OCI-LY7 (cell line): ENCODE measurements at places on chromosomes 4 and X. TPM values are rescaled to one million over a fixed set of nuclear protein-coding genes. Genes with fewer than 3 reads are reported as not detected.
A peak's percentile ranks its signal among the peaks of the same experiment; 100 is the strongest.

GRCh38 chr4:137359691-137360315, 172.5 kb downstream of the PCDH18 start:
- no peak for DNase-seq

GRCh38 chr4:95293014-95293413, 255.8 kb downstream of the UNC5C start:
- DNase-seq, result no peak

The TKTL1 gene
- 0.78 TPM in 1 of 2 replicates, not detected in the other for total RNA-seq

The FRG2 gene
- total RNA-seq, result not detected in 2 replicates

DNA sequence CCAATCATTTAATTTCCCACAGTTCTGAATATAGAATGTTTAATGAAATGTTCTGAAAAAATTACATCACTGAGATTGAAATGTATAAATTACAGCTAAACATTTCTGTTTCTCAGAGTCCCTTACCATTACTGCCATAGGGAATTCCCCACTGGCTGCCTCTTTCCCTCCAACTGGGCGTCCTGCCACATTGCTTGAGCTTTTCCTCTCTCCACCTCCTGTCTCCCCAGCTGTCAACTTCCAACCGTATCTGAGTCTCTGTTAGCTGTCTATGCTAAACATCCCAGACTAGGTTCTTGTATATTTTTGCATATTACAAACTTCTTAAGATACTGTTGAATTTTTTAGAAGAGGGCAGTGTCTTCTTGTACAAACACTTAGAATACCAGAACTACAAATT, 407.3 kb upstream of the SLIT2 start:
- DNase-seq, result no peak

The FGF13 gene
- not detected in 2 replicates for total RNA-seq

GRCh38 chr4:48133669-48134068, 381 bp downstream of the TXK start:
- no peak for DNase-seq

The CENPE gene
- 70.9 and 80.0 TPM in 2 replicates for total RNA-seq

The HERC3 gene
- 22.9 and 26.3 TPM in 2 replicates for total RNA-seq

DNA sequence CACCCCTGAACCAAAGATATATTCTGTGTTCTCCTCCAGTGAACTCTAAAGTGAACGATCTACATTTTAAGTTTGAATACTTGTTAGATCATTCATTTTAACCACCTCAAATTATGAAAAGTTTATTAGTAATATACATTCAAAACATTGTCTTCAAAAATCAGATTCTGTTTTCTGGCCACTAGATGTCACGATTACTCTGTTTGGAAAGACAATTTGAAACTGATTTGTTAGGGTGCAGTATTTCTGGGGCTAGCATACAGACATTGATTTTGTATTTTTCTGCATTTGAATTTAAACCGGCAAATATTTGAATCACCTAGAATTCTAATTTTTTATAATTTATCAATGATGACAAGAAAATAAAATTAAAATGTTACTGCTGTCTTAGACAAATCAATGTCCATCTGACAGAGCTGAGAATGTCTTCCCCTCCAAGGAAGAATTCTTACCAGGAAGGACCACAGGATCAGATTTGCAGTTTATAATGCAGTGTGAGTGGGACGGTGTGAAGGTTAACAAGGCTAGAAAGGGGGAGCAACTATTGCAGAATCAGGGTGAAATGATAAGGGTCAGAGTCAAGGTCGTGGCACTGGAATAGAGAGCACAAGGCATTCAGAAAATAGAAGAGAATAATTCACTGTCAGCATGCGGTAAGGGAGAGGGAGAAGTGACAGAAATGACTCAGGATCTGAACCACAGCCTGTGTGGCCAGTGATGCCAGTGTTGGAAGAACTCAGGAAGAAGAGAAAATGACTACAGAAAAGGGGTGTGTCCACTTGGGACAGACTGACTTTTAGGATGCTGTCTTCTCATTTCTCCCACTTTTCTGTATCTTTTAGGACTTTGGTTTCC, 91.6 kb downstream of the ANXA10 start:
- peak; percentile 18 for DNase-seq

The GYG2 gene
- not detected in 2 replicates for total RNA-seq

GRCh38 chrX:121851033-121851432, 803.6 kb downstream of the GLUD2 start:
- no peak for DNase-seq

GRCh38 chr4:42917296-42917695, 24.8 kb downstream of the GRXCR1 start:
- DNase-seq, result no peak

GRCh38 chr4:45778514-45778913, 345.3 kb downstream of the GABRG1 start:
- no peak for DNase-seq

DNA sequence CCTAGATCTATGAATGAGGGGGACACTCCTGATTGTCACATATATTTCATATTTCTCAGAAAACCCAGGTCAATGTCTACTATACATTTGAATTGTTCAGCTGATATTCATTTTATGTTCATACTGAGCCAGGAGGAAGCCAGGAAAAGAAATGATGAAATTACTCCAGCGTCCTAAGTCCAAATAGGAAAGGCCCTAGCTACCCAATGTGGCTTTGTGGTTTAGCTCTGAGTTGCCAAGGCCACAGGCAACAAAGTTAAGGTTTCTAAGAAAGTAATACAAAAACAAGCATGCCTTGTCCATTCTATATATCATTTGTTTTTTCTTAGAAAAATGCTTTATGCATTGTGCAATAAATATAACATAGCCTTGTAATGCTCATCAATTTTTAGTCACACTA, 4.5 kb upstream of the CSN2 start:
- DNase-seq, result no peak

GRCh38 chr4:180060159-180060889, 2182.9 kb upstream of the TENM3 start:
- DNase-seq, result no peak

- DNase-seq, result no peak
Measured at GRCh38 chrX:137031517-137032340, 2.1 kb downstream of the GPR101 start.

DNA sequence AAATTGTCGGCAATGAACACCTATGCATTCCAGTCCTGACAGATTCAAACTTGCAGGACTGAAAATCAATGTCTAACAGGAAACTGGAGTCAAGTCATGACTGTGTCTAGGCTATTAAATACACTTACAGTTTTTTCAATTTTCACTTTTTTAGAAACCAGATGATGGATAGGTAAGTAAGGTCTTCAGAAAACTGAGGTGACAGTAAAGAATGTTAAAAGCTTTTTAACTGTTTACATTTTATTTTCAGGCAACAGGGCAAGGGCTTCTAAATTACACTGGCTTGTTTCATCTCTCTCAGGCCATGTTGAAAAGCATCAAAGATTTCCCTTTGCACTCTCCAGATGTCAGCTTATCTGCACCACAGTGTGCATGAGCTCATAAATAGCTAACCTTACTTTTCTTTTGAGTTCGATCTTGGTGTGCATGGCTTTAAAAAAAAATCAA, 65.2 kb downstream of the SEC24D start:
- DNase-seq, result no peak

DNA sequence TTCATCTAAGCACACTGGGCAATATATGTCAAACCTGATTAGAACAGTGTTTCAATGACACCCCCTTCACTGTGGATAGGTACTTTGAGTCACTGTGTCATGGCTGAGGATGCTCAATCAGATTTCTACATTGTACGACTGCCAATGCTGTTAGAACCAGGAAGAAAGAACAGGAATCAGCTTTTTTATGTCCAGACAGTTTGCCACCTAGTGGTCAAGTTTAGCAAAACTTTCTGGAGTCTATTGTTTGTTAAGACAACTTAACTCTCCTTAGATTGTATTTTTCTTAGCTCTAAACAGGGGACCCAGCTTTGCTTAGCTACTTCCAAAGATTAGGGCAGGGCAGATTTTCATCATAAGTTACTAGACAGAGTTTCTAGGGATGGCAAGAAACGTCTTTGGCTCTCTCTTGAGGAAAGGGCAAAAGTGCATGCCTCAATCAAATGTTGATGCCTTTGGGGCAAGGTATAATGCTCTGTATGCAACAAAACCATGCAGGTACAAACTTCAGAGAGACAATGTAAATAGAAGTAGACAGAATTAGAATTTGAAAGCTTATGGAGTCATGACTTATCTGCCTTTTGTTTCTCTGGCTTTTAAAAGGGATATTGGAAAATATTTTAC, 40.5 kb upstream of the BMP3 start:
- peak; percentile 87 for DNase-seq

DNA sequence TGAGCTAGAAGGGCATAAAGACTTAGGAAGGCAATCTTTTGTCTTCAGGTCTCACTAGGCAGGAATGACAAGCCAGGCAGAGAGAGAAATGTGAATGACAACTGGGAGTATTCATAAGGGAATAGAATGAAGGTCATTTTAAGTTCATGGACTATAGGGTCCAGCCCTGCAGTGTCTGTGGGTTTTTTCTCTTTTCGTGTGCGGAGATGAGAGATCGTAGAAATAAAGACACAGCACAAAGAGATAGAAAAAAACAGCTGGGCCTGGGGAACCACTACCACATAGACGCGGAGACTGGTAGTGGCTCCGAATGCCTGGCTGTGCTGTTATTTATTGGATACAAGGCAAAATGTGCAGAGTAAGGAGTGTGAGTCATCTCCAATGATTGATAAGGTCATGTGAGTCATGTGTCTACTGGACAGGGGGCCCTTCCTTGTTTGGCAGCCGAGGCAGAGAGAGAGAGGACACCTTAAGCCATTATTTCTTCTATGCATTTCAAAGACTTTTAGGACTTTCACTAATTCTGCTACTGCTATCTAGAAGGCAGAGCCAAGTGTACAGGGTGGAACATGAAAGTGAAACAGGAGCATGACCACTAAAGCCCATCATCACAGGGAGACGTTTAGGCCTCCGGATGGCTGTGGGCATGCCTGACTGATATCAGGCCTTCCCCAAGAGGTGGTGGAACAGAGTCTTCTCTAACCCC, 921.8 kb upstream of the PCDH10 start:
- DNase-seq, result no peak

GRCh38 chr4:75513526-75514130, 575 bp downstream of the RCHY1 start:
- DNase-seq, result peak; percentile 15

DNA sequence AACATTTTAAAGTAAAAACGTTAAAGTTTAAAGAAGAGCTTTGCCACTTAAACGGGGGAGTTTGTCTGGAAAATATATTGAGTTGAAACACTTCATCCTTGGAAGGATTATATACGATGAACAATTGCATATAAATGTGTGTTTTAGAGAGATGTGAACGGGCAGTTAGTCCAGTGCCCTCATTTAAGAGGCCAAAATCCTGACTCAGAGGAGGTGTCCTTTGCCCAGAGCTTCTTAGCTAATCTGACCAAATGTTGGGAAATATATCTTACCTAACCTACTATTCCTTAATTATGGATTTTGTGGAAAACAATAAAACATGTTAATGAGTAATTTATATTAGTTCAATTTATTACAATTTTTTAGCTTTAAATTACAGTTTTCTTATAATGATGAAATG, 327.2 kb upstream of the DIPK2B start:
- DNase-seq, result no peak

GRCh38 chr4:121243485-121243884, 79.4 kb upstream of the TNIP3 start:
- no peak for DNase-seq
